ENCODE measurements at places on chromosomes 16 and 17.

GRCh38 chr16:88008840-88009239 lies 57.6 kb downstream of the BANP start:
- no peak for DNase-seq

DNA sequence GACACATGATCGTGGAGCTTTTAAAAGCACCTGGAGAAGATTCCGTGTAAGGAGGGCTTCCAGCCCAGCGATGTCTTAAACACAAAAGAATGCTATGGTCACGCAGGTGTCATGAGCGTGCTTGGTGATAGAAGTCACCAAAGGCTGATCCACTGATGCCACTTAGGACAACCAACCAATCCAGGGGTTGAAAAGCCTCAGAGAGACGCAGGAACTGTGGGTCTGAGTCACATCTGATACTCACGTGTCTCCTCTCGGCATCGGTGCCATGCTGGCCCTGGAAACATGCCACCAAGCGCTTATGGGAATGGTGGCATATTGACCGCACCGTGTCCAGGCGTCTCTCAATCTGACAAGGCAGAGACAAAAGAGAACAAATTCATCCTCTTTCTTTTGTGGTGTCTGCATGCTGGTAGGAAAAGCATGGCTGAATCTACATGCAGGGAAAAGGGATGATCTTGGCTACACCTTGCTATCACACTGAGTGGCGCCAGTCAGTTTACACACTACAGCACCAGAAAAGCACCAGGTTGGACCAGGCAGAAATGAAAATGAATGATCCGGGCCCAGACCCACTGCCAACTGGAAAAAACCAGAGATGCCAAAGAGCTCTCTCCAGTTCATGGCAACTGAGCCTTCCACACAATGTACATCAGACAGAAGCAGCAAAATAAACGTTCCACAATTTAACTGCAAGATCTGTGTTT lies 38.0 kb downstream of the ARHGAP17 start:
- no peak for DNase-seq

GRCh38 chr16:87635541-87636049 lies 33.3 kb downstream of the JPH3 start:
- peak; percentile 59 for DNase-seq

DNA sequence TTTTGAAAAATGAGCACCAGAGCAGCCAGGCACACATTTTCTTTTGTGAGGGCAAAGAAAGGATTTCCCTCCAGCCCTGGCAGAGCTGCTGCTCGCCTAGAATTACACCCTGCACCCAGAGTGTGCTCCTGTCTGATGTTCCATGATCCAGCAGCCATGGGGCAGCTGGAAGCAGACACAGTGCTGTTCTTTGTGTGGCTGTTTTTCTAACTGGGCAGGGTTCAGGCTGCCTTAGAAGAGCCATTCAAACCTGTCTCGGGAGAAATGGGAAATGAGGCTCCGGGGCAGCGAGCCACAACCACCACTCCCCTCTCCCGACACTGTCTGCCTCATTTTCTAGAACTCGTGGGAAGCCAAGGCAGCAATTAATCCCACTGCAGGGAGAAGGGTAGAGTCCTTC lies 28.9 kb downstream of the LITAF start:
- DNase-seq, result peak; percentile 44

GRCh38 chr16:89233678-89234490 lies 16.4 kb downstream of the ZNF778 start:
- DNase-seq, result no peak

- no peak for DNase-seq
Observed at GRCh38 chr16:55325080-55325447, 1.1 kb downstream of the IRX6 start.

DNA sequence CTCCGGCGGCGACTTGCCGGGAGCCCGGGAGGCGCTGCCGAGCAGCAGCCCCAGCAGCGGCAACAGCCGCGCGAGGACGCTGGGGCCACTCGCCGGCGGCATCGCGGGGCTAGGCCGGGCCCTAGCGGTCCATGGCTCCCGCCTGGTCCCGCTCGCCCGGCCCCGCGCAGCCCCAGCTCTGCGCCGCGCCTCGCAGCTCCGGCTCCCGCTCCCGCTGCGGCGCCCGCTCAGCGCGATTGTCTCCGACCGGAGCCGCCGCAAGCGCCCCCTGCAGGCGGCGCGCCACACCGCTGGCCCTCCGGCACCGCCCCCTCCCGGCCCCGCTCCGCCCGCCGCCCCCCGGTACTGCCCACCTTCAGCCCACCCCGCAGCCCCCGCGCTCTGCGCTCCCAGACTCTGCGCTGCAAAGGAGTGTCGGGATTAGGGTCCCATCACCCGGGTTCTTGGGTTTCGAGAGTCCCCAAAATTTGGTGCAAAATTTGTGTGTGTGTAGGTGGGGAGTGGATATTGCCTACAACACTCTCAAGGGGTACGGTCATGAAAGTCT lies at the start of gene FAM171A2:
Gene FAM171A2, minus strand, starts transcription at position 241 of the 547 bp plus-strand sequence. Its CDS starts 139 bp downstream, at position 102.
- peak; percentile 56 for DNase-seq

GRCh38 chr17:80937462-80938381 lies 53.9 kb upstream of the CHMP6 start:
- DNase-seq, result no peak

GRCh38 chr17:47894498-47895346 lies 1.3 kb upstream of the SP2 start:
- DNase-seq, result no peak

GRCh38 chr17:75246404-75246803 lies 15.0 kb downstream of the GGA3 start:
- no peak for DNase-seq

DNA sequence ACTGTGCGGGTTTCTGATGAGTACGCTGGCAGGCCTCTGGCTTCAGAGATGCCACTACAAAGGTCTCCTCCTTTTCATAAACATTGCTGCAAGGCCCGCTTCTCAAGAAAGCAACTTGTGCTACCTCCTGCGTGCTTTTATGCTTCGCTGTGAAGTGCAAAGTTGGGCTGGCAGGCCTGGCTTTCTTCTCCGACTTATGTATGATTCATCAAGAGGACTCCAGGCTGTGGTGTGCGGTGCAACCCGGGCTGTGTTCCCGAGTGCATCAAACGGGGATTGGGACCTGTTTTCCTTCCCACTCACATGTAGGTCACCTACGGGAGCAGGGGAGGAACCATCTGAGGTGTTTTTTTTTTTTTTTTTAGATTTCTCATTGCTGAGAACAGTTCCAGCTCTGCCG lies 534.1 kb downstream of the WWOX start:
- DNase-seq, result no peak

GRCh38 chr17:75876190-75876937 lies 2.0 kb downstream of the TRIM47 start:
- no peak for DNase-seq

Data from substantia nigra (tissue), 51 donors.